ENCODE measurements at places on chromosomes 13 and 19.

- DNase-seq: no peak
Observed at GRCh38 chr19:48680436-48681126, 7.8 kb upstream of the NTN5 start.

DNA sequence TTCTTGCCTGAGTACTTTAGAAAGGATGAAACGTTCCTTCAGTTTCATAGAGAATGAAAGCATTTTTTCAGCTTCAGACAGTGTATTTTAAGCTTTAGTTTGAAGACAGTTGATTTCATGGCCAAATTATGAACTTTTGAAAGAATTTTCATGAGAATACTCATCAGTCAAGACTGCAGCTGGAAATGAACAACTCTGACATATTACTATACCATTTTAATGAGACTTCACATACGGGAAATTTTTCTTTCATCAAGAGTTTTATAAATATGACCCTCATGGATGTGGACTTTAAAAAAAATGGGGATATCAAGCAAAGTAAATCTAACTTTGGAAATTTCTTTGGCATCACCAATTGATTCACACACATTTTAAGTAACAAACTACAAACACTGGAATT is 6.4 kb downstream of the LATS2 start:
- DNase-seq: no peak

DNA sequence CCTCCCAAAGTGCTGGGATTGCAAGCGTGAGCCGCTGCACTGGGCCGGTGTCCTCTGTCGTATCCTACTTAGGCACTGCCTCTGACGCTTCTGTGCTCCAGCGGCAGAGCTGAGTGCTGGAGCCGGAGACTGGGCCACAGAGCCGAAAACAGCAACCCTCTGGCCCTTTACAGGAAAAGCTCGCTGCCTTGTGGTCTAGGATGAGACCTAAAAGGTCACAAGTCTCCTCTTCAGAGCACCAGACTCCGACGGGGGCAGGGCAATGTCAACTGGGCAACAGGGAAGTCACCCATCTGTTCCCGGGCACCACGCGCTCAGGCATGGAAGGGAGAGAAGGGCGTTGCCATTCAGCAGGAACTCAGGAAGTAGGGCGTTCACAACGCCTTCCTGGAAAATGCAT is 91.7 kb downstream of the GADD45B start:
- DNase-seq: no peak

DNA sequence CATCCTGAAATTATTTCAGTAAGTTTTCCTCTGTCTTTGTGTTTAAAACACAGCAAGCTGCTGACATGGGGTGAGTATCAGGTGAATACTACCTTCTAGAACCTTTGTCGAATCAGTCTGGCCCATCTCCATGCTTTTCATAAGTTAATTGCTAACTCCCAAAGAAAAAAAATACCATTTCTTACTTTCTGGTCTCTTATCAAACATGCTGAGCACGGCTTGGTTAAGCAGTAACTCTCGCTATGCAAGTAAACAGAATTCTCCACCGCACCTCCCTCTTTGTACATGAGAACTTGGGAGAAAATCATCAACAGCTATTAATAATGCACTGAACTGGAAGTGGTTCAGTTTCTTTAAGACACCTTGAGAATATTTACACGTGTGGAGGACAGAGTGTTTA is 88.6 kb downstream of the FGF9 start:
- no peak for DNase-seq

GRCh38 chr13:50123862-50124535 is 108.8 kb downstream of the KCNRG start:
- DNase-seq: no peak

GRCh38 chr13:94859278-94859691 is 146.9 kb upstream of the SOX21 start:
- no peak for DNase-seq

DNA sequence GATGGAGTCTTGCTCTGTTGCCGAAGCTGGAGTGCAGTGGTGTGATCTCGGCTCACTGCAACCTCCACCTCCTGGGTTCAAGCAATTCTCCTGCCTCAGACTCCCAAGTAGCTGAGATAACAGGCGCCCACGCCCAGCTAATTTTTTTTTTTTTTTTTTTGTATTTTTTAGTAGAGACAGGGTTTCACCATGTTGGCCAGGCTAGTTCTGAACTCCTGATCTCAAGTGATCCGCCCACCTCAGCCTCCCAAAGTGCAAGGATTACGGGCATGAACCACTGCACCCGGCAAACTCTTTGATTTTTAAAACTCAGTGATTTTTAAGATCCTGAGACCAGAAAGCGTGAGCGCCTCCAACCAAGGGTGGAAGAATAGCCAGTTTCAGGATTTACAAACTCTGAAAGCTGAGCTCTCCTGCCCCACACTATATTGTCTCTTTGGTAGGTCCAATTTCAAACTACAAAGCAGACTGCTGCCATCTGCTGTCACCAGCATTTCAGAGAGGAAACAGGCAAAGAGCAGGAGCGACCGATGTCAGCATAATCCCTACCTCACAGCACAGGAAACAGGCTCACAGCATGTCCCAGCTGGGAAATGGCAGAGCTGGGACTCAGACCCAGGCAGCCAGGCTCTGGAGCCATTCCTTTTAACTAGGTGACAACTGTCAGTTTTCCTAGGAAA is 9.2 kb downstream of the NOSIP start:
- DNase-seq: no peak

DNA sequence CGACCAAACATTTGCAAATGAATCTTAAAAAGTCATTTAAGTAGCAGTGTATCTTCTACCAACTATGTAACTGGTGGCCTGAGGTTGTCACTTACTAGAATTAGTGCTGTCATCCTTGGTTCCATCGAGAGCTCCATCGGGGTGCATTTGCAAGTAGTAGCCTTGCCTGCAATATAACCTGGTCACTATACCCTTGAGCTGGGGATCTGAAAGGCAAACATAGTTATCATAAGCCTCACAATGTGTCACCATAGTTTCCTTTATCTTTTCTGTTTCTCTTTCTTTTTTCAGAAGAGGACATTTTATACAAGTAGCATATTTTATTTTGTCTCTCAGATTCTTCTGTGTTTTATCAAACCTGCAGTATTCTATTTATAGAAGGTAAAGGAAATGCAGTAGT is 422.6 kb downstream of the ITGBL1 start:
- DNase-seq: no peak

DNA sequence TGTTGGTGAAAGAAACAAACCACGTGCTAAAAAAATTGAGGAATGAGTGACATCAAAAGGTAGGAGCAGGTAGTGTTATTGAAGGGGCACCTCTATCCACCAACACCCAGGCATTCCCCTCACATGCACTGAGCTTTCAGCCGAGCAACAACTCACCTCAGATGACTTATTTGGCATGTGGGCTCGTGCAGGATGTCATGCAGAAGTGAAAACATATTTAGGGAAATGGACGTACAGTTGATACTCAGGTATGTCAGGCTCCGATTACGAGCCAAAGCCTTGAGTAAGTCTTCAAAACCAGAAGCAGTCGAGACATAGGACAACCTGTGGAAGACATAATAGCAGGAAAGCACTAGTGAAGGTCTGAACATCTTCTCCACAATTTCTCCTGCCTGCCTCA is 30.4 kb downstream of the NLRP11 start:
- no peak for DNase-seq

GRCh38 chr19:33798681-33799111 is 2.0 kb downstream of the KCTD15 start:
- DNase-seq: no peak

- no peak for DNase-seq
Observed at GRCh38 chr13:67231289-67232000, 1.3 kb upstream of the PCDH9 start.

GRCh38 chr13:41919741-41920487 is 41.0 kb downstream of the VWA8 start:
- DNase-seq: no peak
